Effector CD8-positive, alpha-beta T cell (primary cell): ENCODE measurements at places on chromosomes 5 and 9.

- no peak for DNase-seq
These were observed 1371.0 kb upstream of the DMAC1 start for GRCh38 chr9:9170439-9171134.

- no peak for DNase-seq
These were observed 286.5 kb downstream of the ZNF608 start for GRCh38 chr5:124459984-124460383.

GRCh38 chr9:25716220-25716872 is 38.1 kb upstream of the TUSC1 start:
- no peak for DNase-seq

DNA sequence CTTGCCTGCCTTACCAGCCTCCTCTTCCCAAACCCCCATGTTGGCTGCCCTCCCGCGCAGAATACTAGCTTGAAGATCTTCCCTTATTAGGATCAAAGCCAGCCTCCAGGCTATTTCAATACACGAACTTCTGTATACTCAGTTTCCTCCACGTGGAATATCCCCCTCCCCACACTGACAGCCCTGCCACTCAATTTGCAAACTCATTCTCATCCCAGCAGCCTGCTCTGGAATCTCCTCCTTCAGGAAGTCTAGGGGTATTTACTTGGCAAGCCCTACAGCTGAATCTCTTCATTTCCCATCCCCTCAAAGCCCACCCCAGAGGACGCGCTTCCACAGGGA is 157.0 kb upstream of the SMIM23 start:
- DNase-seq = no peak

DNA sequence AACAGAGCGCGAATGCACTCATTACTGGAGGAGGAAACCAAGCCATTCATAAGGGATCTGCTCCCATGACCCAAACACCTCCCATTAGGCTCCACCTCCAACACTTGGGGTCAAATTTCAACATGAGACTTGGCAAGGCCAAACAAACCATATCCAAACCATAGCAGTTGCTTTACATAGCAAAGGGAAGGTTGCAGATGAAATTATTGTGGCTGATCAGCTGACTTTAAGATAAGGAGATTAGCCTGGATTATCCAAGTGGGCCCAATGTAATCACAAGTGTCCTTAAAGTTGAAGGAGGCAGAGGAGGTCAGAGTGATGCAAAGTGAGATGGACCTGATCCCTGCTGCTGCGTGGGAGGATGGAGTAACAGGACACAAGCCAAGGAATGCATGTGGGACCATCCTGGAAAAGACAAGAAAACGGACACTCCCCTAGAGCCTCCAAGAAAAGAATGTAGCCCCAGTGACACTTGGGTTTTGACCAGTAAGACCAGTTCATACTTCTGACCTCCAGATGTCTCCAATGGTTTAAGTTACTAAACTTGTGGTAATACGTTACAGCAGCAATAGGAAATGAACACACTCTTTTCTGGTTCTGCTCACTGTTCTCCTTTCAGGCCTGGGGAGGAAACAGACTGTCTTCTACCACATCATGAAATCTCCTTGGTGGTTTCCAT is 167.3 kb downstream of the GNAQ start:
- DNase-seq = no peak

- no peak for DNase-seq
These were observed 25.6 kb downstream of the ETF1 start for GRCh38 chr5:138517437-138517836.

- DNase-seq = no peak
These were observed 2.2 kb upstream of the ELL2 start for GRCh38 chr5:95963650-95964410.

- no peak for DNase-seq
These were observed 32.4 kb downstream of the RANBP6 start for GRCh38 chr9:5983042-5983441.

DNA sequence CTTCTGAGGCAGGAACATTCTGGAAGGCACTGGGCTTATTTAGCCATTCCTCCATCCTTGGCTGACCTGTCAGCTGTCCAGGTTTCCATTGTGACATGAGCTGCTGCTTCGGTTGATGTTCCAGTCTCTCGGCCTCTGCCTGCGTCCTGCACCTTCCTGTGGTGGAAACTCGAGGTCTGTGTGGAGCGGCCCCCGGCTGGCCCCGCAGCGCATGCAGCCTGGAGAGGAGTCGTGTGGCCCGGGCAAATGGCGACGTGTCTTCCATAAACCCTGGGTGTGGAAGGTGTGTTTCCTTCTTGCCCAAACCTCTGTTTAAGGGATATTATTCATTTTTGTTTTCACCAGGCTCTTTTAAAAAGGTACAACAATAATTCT is 36.5 kb upstream of the SLC9A3 start:
- no peak for DNase-seq

DNA sequence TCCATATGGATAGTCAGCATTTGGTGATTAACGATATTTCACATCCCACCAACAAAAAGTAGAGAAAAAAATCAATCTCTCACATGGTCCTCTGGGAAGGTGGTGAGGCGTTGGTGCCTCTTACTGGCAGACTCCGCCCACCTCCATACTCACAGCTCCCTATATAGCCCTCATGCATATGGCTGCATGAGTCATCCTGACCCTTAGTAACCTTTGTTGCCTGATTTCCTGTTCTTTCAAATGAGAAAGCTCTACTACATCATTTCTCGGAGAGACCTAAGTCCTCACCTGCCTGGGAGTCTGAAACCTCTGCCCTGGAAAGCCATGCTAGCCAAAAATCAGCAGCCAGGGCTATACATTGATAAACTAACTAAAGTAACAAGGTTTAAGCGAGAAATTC is 33.3 kb upstream of the ABCA1 start:
- DNase-seq = no peak
